ENCODE measurements at places on chromosomes 7 and 10. TPM values are rescaled to one million over a fixed set of nuclear protein-coding genes. Genes with fewer than 3 reads are reported as not detected.

The SMO gene
- total RNA-seq: 17.6 TPM

The VIPR2 gene
- 0.07 TPM for total RNA-seq

The HOXA3 gene
- 4.4 TPM for total RNA-seq

The VWDE gene
- not detected for total RNA-seq

The CYP3A5 gene
- total RNA-seq: not detected

The NPSR1 gene
- not detected for total RNA-seq

The ADCY1 gene
- total RNA-seq: 0.26 TPM

The CYP26C1 gene
- 0.07 TPM for total RNA-seq

The SVIL gene
- 376 TPM for total RNA-seq

The CARD11 gene
- not detected for total RNA-seq

The CLDN4 gene
- total RNA-seq: 0.26 TPM

The USP54 gene
- total RNA-seq: 11.0 TPM

The NOS3 gene
- total RNA-seq: 0.33 TPM

The THSD7A gene
- total RNA-seq: 0.17 TPM

The SLC26A5 gene
- total RNA-seq: not detected

The AVPI1 gene
- 19.8 TPM for total RNA-seq

The NRP1 gene
- 335 TPM for total RNA-seq

The METTL27 gene
- 1.9 TPM for total RNA-seq

The RNF133 gene
- 0.46 TPM for total RNA-seq

The SNX10 gene
- not detected for total RNA-seq

The SLC26A3 gene
- not detected for total RNA-seq

The DNAH11 gene
- 0.92 TPM for total RNA-seq

The MTERF1 gene
- 9.3 TPM for total RNA-seq

The PDE6C gene
- total RNA-seq: not detected

The CALML3 gene
- not detected for total RNA-seq

The GIMAP2 gene
- 0.43 TPM for total RNA-seq

The SAMD9 gene
- 11.8 TPM for total RNA-seq

The AKR1C4 gene
- total RNA-seq: not detected

The WEE2 gene
- total RNA-seq: not detected

The LFNG gene
- 19.7 TPM for total RNA-seq

The CTTNBP2 gene
- total RNA-seq: 1.2 TPM

The KLF14 gene
- total RNA-seq: not detected

The EBLN1 gene
- total RNA-seq: not detected

The RAB11FIP2 gene
- 16.5 TPM for total RNA-seq

The TAS2R4 gene
- total RNA-seq: 1.9 TPM

The OPN1SW gene
- total RNA-seq: not detected

The MMRN2 gene
- 6.2 TPM for total RNA-seq

The OPN4 gene
- not detected for total RNA-seq

The FGFBP3 gene
- 0.36 TPM for total RNA-seq

The STRIP2 gene
- total RNA-seq: 2.2 TPM

The HMX2 gene
- total RNA-seq: not detected

The KEL gene
- total RNA-seq: not detected
